ENCODE measurements at places on chromosomes 3 and 15.

DNA sequence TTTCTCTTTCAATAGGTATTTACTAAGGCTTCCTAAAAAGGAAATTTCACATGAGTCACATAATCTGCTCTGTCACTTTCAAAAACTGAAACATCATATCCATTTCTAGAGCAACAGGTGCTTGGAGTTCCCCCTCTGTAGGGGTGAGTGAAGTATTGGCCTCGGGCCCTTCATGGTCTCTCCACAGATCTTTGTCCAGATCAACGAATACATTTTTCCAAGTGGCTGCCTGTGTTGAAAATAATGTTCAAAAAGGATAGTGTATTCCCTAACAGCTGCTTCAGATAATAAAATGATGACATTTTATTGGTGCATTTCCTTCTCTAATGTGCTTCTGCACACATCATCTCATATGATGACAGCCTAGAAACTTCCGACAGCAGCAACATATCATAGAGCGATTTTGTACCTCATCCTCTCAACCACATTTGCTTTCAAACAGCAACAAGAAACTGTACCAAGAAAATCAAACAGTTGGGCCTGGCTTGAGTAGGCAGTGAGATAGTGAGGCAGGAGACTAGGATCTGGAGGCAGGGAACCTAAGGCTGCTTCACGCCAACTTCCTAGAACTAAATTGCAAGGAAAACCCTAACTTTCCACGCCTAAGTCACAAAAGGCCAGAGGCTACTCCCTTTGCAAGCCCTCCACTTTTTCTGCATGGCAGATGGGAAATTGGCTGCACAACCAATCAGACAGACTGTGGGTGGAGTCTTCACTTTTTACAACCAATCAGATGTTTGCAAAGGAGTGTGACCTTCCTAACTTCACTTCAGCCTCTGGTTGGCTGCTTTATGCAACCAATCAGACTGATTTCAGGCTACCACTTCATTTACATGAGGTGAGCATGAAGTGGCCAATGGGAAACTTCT lies 340.2 kb downstream of the LRRC3B start:
- no peak for DNase-seq

DNA sequence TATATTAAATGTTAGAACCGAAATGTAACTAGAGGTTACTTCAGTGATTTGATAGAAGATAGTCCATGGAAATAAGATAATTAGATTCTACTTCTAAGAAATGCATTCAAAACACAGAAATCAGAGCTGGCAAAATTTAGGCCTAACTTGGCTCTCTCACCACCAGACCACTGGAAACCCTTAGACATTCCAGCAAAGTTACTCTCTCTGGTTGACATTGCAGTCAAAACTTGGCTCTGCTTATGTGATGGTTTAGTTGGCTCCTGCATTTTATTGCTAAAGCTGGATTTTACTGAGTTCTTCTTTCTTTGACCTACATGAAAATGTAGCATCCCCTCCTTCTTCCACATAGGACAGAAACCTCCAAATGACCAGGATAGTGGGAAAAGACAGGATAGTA lies 35.4 kb upstream of the CBLB start:
- no peak for DNase-seq

GRCh38 chr3:98705212-98705611 lies 57.9 kb upstream of the ST3GAL6 start:
- no peak for DNase-seq

DNA sequence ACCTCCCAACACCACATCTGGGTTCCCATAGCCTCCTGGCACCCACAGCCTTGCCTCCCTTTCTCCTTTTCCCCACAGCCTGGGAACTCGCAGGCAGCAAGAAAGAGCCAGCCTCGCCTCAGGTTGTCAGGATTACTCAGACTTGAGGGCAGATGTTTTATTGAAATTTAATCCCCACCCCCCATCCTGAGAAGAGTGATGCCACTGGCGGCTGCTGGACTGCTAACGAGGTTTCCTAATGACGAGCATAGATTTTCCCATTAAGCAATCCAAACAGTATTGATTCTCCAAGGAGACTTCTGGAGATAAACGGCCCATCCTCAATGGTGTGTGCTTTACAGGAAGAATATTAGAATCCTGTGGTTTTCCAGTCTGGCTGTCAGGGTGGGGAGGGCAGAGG lies 13.7 kb downstream of the SHF start:
- no peak for DNase-seq

GRCh38 chr15:41218851-41219250 lies 11.7 kb downstream of the EXD1 start:
- DNase-seq = no peak
